GM03348 (cell line): ENCODE measurements at places on chromosomes 12 and 14.

- DNase-seq: no peak
These were observed 280.3 kb upstream of the AMIGO2 start for GRCh38 chr12:47360093-47360480.

DNA sequence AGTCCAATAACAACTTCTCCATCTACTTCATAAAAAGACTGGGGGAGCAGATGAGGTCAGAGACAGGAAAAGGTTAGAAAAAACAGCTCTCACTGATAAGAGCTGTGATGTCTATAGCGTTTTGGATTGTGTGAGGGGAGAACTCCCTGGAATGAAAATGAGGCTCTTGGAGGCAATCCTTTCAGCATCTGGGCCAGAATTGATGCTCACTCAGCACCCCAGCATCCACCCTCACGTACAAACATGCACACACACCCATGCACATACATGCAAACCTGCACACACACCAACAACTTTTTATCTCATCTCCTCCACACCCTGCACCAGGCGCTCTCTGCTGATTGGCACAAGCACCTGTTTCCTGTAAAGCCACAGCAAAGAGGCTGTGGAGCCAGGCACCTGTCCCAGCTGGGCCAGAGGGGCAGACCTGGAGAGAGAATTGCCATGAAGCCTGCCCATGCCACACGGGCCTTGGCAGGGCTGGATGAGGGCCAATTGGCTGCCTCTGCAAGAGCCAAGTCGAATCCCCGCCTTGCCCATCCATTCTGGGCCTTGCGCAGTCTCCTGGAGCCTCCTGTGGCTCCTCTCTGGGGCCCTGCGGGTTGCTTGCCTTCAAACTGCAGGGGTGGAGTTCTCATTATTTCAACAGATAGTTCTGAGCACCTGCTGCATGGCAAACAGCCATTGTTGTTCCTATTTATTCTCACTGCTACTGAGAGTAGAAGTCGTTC lies 53.1 kb downstream of the SYNE3 start:
- DNase-seq: no peak

GRCh38 chr12:81288651-81289050 lies 210.8 kb downstream of the ACSS3 start:
- DNase-seq: no peak

DNA sequence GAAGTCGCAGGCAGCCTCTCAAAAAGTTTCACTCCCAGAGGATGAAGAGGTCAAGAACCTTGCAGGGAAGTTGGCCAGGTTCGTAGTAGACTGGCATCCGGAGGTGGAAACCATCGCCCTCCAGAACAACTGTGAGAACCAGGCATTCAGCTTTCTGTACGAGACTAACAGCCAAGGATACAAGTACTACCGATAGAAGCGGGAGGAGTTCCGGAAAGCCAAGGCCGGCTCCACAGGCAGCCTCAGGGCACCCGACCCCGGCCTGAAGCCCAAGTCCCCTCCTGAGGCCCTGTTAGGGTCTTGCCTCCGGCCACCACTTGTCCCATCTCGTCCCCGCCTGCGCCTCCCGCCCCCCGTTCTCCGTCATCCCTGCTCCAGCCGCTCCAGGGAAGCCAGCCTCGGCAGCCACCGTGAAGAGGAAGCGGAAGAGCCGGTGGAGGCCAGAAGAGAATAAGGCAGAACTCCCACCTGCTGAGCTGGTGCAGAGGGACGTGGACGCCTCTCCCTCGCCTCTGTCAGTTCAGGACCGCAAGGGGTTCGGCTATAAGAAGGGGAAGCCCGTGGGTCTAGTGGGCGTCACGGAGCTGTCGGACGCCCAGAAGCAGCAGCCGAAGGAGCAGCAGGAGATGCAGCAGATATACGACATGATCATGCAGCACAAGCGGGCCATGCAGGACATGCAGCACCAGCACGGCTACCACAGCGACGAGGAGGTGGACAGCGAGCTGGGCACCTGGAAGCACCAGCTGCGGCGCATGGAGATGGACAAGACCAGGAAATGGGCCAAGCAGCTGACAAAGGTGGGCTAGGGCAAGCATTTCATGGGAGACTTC lies 366.8 kb upstream of the ATXN7L3B start:
- no peak for DNase-seq

DNA sequence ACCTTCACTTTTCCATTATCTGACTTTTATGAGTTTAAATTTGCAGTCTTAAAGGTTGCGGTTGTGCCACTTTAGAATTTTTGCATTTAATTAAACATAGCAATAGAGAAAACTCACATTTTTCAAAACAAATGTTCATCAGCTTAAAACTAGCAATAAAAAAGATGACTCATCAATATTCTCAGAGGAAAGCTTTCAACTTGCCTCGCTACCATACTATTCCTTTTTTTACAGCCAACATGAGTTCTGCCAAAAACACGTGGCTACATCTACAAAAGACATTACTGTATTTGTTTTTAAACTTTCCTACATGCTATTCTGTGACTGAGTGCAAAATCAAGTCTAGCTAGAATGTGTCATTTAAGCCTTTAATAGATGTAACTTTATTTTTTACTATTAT lies 497.1 kb downstream of the RPS29 start:
- no peak for DNase-seq

DNA sequence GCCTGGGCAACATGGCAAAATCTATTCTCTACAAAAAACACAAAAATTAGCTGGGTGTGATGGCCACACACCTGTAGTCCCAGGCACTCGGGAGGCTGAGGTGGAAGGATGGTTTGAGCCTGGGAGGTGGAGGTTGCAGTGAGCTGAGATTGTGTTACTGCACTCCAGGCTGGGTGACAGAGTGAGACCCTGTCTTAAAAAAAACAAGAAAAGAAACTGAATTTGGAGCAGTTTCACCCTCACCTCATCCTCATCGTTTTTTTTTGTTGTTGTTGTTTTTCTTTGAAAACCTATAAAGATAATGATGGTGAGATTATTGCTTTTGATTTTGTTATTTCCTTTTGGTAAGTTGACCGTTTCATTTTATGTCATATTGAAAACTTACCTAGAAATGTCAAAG lies 60.7 kb downstream of the SLC38A6 start:
- no peak for DNase-seq

DNA sequence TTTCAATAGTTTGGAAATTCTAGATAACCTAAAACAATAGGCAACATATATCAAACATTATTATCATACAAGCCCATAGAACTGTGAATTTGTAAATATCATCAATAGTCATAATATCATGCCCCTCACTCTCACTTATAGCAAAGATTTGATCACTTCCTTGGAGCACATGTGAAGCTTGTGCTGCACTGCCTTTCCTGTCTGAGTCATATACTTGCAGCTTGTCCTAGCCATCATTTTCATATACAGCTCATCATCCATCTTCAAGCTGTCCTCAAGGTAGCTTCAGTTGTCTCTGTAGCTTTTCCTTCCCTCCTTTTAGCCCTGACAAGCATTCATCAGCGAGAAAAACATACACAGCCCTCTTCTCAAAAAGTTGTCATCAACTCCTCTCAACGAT lies 746.5 kb upstream of the FOXG1 start:
- no peak for DNase-seq

DNA sequence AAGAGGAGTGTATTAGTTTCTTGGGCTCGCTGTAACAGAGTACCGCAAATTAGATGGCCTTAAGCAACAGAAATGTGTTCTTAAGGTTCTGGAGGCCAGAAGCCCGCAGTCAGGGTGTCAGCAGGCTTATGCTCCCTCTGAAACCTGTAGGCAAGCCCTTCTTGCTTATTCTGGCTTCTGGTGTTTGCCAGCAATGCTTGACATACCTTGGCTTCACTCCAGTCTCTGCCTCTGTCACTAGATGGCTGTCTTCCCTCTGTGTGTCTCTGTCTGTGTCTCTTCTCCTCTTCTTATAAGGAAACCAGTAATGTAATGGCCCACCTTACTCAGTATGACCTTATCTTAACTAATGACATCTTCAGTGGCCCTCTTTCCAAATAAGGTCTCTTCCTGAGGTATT lies 85.1 kb downstream of the DERA start:
- DNase-seq: peak; percentile 47

DNA sequence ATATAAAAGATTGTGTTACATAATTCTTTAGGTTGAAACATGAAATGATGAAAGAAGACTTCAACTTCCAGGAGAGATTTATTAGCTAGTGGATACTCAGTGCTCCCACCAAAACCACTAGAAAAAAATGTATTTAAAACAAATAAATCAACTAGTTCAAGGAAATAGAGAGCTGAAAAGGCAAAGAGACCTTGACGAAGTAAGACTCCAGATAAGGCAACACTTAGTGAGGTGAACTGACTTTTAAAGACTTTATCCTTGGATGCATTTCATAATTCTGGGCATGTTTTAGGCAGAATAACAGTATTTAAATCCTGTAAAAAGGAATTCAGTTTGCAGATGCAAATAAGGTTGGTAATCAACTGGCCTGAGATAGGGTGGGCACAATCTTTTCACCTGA lies 1150.7 kb downstream of the FSCB start:
- no peak for DNase-seq

- DNase-seq: no peak
These were observed 30.3 kb upstream of the INF2 start for GRCh38 chr14:104659146-104659545.

GRCh38 chr14:54135804-54136280 lies 179.2 kb upstream of the BMP4 start:
- DNase-seq: no peak

DNA sequence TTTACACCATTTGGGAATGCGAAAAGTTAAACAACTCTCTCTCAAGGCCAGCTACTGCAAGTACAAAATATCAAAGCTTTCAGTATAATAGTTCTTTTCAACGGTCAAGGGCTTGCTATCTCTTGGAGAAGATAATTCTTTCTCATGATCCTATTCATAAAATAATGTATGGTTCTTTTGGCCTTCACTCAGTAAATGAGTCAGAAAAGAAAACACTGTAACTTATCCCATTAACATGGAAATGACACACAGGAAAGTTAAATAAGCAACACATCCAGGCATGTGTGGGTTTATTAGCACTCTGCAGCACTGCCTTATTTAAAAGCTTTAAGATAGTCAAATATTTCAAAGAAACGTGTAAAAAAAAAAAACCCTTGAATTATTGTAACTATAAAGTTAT lies 36.9 kb downstream of the ZFC3H1 start:
- DNase-seq: no peak

DNA sequence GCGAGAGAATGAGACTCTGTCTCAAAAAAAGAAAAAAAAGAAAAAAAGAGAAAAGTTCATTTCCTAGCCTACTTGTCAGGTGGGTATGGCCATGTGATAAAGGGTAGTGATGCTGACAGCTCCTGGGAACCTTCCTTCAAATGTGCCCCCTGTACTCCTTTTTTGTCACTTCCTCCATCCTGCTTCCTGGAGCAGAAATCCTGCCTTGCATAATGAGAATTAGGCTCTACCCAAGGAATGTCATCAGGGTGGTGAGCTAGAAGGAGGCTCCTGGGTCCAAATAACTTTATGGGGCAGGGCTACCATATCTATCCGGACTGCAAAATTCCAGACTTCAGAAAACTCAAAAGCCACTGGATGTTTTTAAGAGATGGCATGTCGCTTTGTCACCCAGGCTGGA lies 27.8 kb upstream of the FBXO34 start:
- DNase-seq: no peak

- no peak for DNase-seq
These were observed 340.4 kb upstream of the FBXO33 start for GRCh38 chr14:39772627-39773026.
